Stimulated activated CD4-positive, alpha-beta T cell treated with anti-CD3 and anti-CD28 coated beads, Interleukin-15, amount 100 ng/mL, for 1 hour (primary cell): ENCODE measurements at places on chromosomes 7 and 10.

DNA sequence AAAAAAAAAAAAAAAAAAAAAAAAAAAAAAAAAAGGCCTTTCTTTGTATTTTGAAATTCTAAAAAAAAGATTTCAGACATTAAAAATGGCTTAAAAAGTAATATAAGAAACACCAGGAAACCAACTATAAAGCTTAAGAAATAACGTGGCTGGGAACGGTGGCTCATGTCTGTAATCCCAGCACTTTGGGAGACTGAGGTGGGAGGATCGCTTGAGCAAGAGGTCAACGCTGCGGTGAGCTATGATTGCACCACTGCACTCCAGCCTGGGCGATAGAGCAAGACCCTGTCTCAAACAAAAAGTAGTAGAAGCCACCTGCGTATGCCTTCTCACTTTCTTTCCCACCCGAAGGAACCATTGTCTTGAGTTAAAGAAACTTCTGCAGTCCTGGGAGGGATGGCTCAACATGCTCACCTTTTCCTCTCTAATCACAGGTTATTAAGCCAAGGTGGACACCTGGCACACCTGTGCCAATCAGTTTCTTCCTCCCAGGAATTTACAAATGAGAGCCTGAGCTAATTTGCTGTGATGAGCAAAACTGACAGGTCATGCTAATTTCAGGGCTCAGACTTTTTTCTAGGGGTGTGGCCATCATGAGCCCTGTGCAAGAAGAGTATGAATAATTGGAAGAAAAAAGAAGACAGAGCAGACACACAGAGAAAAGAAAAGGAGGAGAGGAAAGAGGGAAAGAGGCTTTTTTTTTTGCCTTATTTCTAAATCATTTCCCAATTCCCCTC, 72.0 kb upstream of the PARD3 start:
- DNase-seq: no peak

GRCh38 chr10:93062514-93063143, 2.0 kb downstream of the CYP26C1 start:
- peak; percentile 23 for DNase-seq

GRCh38 chr7:151868396-151869108, 8.4 kb downstream of the PRKAG2 start:
- no peak for DNase-seq

GRCh38 chr7:134850066-134850465, 70.6 kb downstream of the CALD1 start:
- DNase-seq: no peak

GRCh38 chr10:84590327-84591193, 262.2 kb downstream of the CCSER2 start:
- no peak for DNase-seq

GRCh38 chr10:14004536-14004935, 326.2 kb downstream of the FRMD4A start:
- DNase-seq: no peak

DNA sequence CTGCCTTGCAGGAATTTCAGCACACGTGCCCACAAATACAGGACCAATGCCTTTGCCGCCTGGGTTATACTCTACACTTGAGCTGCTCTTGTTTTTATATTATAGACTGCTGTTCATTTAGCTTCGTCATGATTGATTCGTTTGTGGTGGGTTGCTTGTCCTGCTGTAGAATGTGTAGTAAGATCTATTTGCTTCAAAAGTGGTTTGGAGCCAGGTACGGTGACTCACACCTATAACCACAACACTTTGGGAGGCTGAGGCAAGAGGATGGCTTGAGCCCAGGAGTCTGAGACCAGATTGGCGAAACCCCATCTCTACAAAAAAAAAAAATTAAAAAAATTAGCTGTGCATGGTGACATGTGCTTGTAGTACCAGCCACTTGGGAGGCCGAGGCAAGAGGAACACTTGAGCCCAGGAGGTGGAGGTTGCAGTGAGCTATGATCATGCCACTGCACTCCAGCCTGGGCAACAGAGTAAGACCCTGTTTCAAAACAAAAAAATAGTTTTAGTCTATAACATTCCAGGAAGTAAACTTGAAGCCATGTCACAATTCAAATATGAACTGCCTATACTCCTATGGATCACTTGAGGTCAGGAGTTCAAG, 9.0 kb upstream of the RHBDD2 start:
- no peak for DNase-seq

DNA sequence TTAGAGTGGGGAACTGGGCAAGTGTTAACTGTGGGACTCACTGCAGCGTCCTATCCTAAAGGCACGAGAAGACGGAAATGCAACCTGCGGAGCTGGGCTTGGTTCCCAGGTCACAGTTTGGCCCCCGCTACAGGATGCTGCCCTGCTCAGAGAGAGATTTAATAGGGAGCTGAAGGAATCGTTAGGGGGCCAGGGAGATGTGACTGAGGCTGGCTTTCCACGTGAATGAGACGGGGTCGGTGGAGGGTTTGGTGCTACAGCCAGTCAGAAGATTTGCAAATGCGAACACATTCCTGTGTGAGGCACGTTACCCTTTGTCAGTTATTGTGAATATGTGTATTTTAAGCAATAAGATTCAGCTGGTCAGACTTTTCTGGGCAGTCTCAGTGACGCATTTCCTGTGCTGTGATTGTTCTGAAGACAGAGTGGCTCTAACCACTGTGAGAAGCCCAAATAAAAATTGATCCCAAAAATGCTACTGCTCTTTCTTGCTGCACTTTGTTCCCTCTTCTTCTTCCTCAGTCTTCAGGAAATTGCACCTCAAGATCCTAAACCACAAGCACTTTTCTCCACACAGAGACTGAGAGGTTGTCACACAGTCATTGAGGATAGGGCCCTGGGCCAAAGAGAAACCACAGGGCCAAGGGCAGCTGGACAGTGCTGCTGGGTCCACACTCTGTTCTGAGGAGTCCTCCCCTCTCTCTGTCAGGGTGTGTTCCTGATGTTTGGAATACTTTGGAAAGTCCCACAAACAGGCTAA, 21.2 kb downstream of the CYP17A1 start:
- DNase-seq: no peak

DNA sequence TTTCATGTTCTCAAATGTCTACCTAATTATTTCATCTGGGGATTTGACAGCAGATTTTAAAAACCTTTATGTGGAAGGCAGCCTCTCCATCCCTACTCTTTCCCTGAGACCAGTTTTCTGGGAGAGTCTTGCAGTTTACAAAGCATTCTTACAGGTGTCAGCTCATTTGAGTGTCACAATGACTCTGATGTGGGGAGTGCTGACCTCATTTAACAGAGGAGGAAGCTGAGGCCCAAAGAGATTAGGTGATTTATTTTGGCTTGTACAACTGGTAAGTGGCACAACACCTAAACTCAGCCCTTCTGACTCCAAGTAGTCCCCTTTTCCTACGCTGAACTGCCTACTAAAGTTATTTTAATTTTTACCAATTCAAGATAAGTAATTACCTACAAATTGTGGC, 33.3 kb upstream of the MAT1A start:
- no peak for DNase-seq

- DNase-seq: no peak
These were observed 1.8 kb downstream of the HNRNPF start for GRCh38 chr10:43407148-43407575.

DNA sequence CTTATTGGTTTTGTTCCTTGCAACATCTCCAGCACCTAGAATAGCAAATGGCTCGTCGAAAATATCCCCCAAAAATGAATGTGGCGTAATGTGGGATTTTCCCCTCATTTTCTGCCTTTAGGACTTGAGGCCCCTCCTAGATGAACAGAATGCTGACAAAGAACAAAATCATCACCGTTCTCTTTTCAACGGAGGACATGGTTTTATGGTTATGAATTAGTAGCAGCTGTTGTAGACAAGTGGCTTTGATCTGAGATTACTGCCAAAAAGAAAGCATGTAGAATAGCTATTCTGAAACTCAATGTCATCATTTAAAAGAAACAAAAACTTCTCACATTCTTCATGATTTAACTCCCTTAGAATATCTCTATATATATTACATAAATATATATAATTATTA, 17.2 kb upstream of the CALN1 start:
- no peak for DNase-seq

- no peak for DNase-seq
These were observed 59.0 kb downstream of the DOCK1 start for GRCh38 chr10:126964190-126964589.

- DNase-seq: no peak
These were observed 548.7 kb upstream of the GALNT17 start for GRCh38 chr7:70582927-70583895.

DNA sequence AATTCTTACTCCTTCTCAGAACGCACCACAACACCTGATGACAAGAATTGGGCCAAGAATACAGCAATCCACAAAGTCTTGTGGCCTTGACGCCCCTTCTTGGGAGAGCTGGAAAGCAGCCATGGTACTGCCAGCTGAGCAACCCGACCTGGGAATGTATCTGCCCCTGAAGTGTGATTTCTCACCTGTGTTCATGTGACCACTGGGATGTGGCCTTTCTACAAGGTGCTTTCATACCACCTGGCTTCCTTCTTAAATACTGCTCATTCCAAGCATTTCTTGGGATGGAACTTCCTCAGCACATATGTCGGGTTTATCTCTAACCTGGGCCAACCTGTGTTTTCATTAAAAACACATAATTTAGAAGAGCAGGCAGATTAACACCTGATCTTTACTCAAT, 72.1 kb downstream of the HTR7 start:
- no peak for DNase-seq

DNA sequence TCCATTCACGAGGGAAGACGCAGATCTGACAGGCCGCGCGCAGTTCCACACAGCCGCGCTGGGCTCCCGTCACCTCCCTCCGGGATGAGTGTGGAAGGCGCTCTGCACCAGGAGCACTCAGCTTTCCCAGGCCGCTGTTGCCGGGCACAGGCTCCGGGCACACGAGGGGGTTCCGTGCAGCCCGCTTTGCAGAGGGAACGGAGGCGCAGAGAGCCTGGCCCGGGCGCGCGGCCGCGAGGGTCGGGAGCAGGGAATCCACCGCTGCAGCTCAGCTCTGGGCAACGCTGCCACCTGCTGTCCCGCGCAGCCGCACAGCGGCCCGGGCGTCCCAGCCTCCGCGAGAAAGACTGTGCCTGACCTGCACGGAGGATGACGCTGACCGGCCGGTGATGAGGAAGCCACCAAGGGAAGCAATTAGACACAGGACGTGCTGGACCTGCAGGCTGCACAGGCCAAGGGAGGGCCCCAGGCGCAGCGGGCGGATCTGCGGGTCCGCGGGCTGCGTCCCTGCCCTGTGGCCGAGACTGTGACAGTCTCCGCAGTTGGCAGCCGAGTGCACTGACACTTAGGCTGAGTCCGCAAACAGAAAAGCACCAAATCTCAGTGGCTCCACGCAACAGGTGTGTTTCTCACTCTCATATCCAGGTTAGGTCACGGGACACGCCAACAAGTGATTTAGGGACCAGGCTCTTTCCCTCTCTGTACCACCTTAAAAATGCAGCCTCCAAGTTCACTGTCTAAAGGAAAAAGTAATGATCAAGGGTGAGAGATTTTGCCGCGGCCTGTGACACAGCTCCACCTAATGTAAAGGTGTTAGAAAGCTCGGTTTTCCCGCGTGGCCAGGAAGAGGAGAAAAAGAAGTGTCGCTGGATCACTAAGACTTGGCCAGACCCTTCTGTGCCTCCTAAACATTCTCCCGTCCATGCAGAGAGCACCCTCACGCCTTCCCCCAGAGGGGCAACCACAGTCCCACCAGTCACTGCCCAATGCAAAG, 94.5 kb downstream of the SEC61G start:
- DNase-seq: no peak

- DNase-seq: no peak
These were observed 44.3 kb downstream of the PLCE1 start for GRCh38 chr10:94038024-94038423.

- no peak for DNase-seq
These were observed 326.0 kb upstream of the MTPN start for GRCh38 chr7:136303162-136303561.

- DNase-seq: no peak
These were observed 43.4 kb downstream of the GLI3 start for GRCh38 chr7:42193471-42194129.

GRCh38 chr10:17001961-17002749, 127.5 kb downstream of the CUBN start:
- no peak for DNase-seq

DNA sequence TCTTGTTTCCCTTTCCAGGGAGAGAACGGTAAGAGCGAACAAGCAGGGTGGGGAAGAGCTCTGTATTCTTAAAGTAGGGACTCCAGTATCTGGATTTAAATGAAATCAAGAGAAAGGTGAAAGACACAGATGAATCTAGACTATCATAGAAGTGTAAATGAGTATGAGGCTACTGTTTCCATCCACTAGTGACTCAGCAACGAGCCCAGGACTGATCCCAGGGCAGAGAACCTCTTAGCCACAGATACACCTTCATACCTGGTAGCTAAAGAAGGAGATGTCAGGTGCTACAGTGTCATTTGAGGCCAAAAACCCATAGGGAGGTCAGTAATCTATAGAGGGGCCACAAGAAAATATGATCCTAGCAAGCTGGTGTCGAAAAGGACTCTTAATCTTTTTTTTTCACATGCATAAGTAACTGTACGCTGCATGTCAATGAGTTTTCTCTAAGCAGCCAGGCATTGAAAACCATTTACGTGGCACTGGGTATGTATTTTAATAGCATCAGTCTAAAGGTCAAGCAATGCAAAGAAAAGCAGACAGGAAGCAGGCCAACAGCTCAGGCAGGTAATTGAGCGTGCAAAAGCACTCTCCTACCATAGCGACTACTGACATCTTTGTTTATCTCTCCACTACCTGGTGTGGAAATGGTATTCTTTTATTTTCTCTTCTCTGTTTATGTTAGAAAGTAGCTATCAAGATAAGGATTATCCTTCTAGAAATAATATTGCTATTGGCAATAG, 91.5 kb upstream of the EGR2 start:
- DNase-seq: no peak

- DNase-seq: no peak
These were observed 85.9 kb downstream of the CD36 start for GRCh38 chr7:80724249-80724871.

DNA sequence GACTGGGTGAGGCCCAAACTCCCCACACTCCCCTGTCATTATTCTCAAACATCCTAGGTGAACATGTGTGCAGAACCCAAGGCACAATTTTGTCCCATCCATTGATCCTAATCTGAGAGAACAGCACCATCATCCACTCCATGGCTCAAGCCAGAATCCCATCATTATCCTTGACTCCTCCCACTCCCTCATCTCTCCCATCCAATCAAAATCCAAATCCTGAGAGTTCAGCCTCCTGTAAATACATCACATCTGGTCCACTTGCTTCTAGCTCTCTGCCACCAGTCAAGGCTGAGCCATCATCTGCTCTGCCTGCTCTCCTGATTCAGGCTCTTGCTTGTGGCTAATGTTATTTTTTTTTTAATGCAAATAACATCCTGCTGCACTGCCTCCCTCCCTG, 75.9 kb upstream of the SLF2 start:
- no peak for DNase-seq
